ENCODE measurements at places on chromosomes 4 and X.

DNA sequence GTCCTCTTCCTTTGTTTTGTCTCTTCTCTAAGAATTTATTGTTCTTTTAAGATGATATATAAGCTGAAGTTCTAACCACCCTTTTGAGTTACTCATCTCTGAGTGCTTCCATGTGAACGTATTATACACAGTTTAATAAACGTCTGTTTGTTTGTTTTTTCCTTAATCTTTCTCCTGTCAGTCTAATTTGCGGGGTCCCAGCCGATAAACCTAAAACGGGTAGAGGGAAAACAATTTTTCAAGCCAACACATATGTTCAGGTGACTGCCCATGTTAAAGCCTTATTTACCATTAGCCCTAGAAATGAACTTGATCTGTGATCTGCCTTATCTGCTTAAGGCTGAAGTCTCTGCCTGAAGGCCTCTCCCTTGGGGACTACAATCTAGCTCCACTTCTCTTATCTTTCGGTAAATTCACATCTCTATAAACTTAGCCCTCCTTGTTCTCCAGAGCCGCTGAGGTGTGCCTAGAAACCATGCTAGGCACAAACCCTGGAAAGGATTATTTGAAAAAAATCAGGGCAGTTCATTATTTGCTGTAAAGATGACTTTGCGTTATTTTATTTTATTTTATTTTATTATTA, 158.8 kb downstream of the CAMK2D start:
- no peak for DNase-seq

DNA sequence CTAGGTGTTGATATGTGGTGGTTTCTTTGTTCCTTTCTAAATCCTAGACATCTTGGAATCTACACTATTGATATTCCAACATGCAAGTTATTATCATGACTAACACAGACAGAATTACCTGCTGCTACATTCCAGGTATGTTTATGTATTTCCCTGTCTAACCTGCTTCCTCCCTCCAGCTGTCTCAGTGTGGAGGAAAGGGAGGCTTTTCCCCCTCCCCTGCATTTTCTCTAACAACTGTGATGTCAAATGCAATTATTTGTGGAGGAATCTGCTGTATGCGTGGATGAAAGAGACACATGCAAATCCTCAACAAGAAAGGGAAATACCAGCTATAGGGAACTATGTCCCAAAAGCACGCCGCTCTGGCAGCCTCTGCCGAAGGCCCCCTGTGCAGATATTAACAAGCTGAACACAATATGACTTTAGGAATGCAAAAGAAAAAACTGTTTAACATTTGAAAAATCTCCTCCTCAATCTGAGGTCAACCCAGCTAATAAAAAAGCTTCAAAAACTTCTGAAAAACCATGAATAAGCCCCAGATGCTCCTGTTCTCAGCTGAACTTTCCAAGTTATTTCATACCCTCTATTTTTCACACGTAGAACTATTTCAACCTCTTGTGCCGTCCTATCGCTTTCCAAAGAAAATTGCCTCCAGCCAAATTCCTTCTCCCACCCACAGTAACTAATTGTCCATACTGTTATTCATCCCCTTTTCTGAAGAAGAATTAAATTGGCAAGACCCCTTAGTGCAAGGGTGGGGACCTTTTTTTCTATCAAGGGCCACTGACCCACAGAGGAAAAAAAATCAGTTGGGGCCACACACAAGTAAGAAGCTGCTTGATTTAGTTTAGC, 225.1 kb upstream of the GPC4 start:
- no peak for DNase-seq

DNA sequence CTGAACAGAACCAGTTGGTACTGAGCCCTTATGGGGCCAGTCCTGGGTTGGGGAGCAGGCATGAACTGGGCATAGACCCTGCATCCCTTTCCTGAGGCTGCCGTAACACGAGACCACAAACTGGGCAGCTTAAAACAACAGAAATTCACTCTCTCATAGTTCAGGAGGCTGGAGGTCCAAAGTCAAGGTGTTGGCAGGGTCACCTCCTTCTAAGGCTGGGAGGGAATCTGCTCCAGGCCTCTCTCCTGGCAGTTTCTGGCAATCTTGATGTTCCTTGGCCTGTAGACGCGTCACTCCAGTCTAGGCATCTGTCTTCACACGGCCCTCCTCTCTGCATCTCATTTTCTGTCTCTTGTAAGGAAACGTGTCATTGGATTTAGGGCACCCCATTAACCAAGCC, 19.8 kb upstream of the SORCS2 start:
- DNase-seq, result no peak

GRCh38 chr4:13470379-13470778, 13.8 kb downstream of the RAB28 start:
- DNase-seq, result no peak

DNA sequence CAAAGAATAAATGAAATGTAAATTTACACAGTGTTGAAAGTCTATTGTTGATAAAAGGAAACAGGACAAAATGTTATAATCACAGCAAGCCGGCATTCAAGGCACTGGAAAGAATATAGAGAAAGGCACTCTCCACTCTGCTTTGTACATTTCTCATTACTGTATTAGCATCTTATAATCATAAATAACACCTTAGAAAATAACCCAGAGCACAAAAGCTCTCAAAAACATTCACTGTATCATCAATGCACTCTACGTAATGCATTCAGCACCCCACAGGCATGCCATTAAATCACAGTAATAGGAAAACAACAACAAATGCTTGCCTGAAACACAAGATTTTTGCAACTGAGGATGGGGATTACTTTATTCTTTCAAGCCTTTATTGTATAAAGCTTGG, 75.3 kb upstream of the TRPC3 start:
- no peak for DNase-seq

DNA sequence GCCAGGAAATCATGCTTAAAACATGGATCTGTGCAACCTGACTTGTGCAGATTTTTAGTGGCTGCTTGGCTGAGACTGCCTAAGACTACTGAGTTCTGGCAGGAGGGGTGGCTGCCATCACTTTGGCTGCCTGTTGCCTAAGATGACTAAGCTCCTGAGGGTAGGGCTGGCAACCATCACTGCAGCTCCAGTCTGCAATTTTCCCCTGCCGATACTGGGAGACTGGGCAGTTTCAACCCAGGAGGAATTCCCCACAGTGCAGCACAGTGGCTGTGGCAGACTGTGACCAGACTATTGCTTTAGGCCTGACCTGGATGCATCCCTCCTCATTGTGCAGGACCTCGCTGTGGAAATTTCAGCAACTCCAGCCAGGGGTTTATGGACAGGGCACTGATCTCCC, 544.9 kb downstream of the ANKRD50 start:
- DNase-seq, result no peak

All from stomach (tissue), 19 donors.